ENCODE measurements at places on chromosomes 12 and 14.

DNA sequence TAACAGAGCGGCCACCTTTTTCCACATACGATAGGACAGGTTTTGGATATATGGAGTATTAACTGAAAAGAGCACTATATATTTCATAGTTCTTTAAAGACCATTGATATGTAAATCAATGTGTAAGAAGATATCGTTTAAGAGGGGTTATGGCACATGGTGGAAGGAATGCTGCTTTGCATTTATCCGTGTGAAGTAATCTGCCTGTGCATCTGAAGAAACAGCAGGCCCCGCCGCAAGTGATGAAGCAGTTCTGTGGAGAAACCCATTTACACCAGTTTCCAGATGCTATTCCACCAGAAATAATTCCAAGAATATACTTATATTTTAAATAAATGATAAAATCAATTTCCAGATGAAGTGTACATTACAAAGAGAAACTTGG is 72.4 kb downstream of the BICD1 start:
- DNase-seq, result no peak

GRCh38 chr12:21725731-21726130 is 48.8 kb downstream of the KCNJ8 start:
- DNase-seq, result no peak

GRCh38 chr12:113697651-113698509 is 226.2 kb upstream of the LHX5 start:
- DNase-seq, result no peak

- no peak for DNase-seq
These were observed 389.8 kb downstream of the ETNK1 start for GRCh38 chr12:23014749-23015148.

DNA sequence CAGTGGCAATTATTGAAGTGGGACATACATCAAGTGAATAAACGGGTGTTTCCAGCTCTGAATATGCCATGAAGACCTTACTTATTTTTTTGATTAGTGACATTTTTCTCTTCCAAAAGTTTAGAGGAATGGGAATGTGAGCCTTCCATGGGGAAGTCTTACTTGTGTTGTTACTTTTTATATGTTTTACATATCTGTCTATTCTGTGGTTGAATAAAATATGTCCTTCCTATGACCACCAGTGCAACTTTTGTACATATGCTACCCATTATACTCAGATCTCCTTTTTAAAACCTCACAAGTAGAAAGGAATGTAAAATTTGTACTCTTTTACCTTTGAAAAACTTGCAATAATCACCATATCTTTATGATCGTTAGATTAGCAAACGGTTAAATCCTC is 132.7 kb downstream of the MSRB3 start:
- no peak for DNase-seq

DNA sequence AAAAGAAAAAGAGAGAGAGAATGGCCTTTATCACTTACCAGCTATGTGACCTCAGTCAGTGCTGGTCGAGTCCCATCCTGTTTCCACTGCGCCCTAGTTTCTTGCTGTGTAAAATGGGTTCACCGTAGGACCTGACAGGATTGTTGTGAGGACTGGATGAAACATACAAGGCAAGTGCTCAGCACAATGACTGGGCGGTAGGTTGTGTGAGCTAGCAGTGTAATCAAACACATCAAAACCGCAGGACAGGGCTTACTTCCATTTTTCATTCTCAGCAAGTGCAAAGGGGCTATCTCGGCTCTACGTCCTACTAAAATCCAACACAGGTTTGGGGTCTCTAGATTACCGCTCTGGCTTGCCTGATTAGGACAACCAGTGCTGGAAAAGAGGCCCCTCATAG is 36.4 kb upstream of the ATXN2 start:
- DNase-seq, result no peak

- no peak for DNase-seq
These were observed 71.6 kb upstream of the CMKLR1 start for GRCh38 chr12:108410689-108411088.
